ENCODE measurements at places on chromosomes 1 and 21. TPM values are rescaled to one million over a fixed set of nuclear protein-coding genes. Genes with fewer than 3 reads are reported as not detected.

Gene ABL2
- total RNA-seq, result 25.6 TPM

- no peak for DNase-seq
Measured at GRCh38 chr1:118183586-118183985, 1.4 kb downstream of the SPAG17 start.

- DNase-seq, result no peak
Measured at GRCh38 chr1:174165471-174166137, 6.3 kb downstream of the RABGAP1L start.

DNA sequence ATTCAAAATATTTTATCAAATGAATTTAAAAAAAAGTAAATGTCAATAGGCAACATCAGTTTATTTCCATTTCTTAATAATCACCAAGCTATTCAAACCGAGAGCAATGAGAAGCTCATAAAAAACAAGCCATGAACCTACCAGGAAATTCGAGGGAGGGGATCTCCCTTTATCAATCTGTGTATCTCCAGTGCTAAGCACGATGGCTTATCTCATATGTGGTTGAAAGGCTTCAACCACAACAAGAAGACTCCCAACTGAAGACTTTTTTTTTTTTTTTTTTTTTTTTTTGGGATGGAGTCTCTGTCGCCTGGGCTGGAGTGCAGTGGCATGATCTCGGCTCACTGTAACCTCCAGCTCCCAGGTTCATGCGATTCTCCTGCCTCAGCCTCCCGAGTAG lies 833.3 kb downstream of the USP25 start:
- DNase-seq, result no peak

DNA sequence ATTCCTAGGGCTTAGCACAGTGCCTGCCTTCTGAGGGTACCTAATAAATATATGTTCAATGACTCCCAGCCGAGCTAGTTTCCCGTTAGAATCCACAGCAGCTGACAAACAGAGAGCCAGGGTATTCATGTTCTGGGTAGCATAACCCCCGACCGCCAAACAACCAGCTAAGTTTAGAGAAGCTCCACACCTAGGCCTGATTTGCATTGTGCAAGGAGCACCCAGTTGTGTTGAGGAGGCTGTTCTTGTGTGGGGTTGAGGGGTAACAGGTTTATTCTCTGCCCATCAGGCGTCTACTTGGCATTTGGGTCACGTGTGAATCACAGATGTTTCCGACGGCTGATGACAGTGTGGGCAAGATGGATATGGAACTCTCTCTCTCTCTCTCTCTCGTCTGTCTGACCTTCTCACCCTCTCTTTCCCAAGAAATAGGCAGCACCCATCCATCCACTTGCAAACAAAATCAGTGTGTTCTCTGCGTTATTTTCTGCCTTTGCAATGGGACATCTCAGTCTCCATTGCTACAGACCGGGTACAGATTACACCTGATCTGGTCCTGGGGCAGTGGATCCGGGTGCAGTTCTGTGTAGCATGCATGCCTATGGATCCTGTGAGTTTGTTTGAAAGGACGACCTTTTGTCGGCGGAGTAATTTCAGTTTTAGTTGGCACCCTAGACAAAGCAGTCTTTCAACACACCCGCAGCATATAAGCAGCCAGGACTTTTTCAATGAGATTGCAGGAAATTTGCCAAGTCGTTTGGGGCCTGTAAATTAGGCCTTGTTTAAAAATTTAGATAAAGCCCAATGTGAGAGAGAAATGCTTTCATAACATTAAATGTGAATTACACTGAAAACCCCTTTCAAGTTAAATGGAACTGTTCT lies 29.4 kb downstream of the KAZN start:
- no peak for DNase-seq

DNA sequence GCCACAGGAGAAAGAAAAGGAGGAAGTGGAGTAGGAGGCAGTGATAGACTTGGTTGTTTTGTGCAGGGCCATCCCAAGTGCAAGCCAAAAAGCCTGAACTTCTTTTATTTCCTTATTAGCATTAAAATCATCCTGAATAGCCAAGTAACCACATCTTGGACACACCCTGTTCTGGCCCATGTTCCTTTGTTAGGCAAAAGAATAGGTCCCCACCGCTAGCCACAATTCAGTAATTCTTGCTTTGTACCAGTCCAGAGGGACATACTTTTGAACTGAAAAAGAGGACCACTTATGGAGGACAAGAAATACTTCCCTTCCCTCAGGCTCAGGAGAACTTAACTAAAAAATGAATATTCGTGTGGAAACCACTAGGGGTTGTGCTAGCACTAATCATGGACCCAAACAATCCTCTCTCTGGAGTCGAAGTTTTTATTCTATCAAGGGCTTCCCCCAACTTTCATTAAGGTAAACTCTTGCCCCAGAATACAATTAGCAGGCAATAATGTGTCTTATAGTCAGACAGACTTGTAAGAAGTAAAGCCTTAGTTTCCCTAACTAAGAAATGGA lies 19.4 kb downstream of the TNFSF4 start:
- DNase-seq, result no peak

DNA sequence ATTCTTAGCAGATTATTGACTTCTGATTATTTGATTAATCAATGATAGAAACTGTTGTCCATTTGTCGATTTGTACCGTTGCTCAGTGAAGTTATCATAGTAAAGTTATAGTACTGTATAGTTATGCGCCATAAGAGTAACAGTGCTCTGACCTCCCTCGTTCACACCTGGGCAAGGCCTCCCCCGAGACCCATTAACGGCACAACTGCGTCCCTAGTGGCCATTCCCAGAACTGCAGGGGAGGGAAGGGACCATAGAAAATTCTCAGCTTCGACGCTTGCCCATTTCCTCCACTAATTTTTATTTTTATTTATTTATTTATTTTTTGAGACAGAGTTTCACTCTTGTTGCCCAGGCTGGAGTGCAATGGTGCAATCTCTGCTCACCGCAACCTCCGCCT lies 334.4 kb downstream of the DSCAM start:
- peak; percentile 16 for DNase-seq

DNA sequence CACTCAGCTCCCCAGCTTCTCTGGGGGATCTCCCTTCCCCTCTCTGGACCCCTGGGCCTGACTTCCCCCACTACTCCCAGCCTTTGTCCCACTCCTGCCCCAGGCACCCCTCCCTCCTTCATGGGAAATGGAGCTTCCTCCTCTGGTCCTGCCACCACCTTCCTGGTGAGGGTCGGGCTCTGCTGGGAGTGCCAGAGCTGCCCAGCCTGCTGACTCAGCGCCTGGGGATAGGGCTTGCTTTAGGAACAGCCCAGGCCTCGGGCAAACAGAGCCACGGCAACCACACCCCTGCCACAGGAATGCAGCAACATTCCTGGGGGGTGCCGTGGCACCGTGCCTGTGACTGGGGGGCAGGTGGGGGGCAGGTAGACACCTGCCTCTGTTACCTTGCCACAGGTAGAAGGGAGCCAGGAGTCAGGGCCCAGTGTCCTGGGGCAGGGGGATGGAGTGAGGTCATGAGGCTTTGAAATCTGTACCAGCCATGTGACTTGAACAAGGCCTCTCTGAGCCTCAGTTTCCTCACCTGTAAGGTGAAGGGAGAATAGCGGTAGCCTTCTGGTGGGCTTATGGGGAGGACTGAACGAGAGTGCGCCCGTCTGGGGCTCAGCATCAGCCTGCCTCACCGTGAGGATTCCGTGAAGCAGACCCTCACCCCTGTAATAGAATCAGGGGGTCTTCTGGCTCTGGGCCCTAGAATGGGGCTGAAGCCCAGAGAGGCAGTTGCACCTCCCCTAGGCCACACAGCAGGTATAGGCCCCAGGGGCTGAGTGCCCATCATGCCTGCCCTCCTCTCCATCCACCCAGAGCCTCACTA lies 17.8 kb upstream of the EPHA2 start:
- DNase-seq, result no peak

DNA sequence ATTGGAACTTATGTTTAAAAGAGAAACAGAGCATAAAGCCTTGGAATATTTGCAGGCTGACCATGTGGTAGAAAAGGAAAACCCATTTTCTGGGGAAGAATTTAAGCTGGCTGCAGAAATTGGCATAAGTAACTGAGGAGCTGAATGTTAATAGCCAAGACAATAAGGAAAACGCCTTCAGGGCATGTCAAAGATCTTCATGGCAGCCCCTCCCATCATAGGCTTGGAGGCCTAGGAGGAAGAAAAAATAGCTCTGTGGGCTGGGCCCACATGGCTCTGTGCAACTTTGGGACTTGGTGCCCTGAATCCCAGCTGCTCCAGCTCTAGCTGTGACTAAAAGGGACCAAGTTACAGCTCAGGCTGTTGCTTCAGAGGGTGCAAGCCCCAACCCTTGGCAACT lies 51.5 kb downstream of the CTH start:
- DNase-seq, result no peak

- DNase-seq, result no peak
Measured at GRCh38 chr1:220746851-220747250, 1.3 kb upstream of the MTARC2 start.

Gene NCF2
- total RNA-seq, result not detected

DNA sequence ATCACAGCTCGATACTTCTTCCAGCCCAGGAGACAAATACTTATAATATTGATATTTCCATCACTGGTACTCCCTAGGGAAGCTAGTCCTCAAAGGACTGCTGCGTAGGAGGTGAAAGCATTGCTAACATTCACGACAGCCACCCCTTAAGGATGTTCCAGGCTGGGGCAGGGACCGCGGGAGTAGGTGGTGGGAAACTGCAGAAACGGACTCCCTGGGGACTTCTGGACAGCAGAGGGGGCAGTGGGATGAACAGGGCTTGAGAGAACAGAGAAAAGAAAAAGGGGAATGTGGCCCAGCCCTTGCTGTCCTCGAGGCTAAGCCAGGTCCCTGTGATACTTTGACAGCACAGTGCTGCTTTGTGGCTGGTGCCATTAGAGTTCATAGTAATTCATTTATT lies 108.0 kb downstream of the HMGB4 start:
- no peak for DNase-seq

Gene TMOD4
- 2.7 TPM for total RNA-seq

DNA sequence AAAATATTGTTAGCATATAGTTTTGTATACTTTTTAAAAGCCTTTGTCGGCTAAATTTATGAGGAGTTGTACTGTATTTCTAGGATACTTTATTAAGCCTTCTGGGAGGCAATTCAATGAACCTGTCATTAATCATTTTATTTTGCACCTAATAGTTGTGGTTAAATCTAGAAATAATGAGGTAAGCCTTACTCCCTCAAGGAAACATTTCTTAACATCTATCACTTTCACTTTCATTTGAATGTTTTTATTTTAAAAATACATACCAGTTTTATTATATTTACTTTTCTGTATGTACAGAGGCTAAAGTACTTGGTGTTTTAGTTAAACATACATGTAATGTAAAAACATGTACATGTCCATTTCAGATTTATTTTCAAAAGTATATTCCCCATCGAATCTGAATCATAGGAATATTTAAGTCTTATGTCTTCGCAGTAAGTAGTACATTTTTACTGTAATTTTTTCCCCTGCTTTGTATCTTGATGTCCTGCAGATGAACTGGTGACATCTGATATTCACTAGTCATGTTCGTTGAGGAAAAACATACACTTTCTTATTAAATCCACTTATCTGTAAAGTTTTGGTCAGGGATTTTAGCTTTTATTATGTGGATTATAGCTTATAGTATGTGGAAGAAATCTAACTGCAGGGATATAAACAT lies 82.8 kb downstream of the DISP1 start:
- no peak for DNase-seq

Gene C1orf185
- not detected for total RNA-seq

Gene LCE3E
- total RNA-seq, result not detected

- DNase-seq, result no peak
Measured at GRCh38 chr1:201098992-201099677, 13.1 kb downstream of the CACNA1S start.

DNA sequence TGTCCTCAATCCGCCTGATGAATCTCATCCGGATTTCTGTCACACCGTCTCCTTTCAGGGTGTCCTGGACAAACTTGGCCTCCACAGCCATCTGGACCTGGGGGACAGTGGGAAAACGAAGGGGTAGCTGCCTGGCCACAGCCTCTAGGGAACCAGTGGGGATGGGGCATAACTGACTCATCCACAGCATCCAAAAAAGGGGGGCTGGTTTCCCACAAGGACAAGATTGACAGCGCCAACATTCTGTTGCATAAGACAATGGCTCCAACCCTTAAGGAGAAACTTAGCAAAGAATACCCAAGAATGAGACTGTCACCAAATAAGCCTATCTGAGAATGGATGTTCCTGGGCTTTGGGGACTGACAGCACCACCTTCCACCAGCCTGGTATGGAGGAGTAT lies 12.1 kb downstream of the TRAPPC3 start:
- no peak for DNase-seq

DNA sequence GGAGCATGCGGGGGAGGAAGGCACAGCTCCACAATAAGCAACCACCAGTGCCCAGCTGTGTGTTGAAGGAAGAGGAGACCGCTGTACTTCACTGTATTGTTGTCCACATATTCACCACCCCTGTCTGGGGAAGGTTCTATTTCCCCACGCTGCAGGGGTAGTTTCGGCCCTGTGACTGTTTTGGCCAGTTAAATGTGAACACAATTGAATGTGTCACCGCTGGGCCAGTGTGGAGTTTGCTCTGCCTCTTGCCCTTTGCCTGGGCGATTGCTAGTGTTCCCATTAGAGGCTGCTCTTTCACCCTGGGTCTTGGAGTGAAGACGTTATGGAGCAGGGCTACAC lies 32.6 kb downstream of the UBE4B start:
- DNase-seq, result peak; percentile 6

GRCh38 chr1:234600418-234601281 lies 9.3 kb downstream of the IRF2BP2 start:
- DNase-seq, result no peak

DNA sequence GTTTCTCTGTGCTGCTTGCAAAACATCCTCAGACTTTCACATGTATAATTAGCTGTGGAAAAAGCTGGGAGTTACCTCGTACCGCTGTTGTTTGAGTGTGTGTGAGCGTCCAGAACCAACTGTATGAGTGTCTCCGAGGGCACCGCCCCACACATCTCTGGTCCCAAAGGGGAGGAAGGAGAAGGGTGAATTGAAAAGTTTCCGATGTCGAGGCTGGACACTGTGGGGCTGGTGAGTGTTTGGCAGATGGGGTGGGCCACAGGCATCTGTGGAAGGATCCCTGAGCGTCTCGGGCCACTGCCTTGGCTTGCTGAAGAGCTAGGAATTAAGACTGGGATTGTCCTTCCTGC lies 1.2 kb downstream of the ATP2B4 start:
- no peak for DNase-seq

GRCh38 chr1:53979712-53980450 lies 33.7 kb downstream of the LRRC42 start:
- no peak for DNase-seq

Gene PRKACB
- total RNA-seq, result 42.1 TPM

Gene KRTAP20-4
- not detected for total RNA-seq

DNA sequence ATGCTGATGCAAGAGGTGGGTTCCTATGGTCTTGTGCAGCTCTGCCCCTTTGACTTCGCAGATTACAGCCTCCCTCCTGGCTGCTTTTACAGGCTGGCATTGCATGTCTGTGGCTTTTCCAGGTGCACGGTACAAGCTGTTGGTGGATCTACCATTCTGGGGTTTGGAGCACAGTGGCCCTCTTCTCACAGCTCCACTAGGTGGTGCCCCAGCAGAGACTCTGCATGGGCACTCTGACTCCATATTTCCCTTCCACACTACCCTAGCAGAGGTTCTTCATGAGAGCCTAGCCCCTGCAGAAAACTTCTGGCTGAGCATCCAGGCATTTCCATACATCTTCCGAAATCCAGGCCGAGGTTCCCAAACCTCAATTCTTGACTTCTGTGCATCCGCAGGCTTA lies 989.0 kb downstream of the PLA2G4A start:
- no peak for DNase-seq

GRCh38 chr1:206908038-206908437 lies 10.8 kb downstream of the IL24 start:
- DNase-seq, result no peak
